ENCODE measurements at places on chromosomes 4 and X.

- DNase-seq = no peak
These were observed 48.8 kb downstream of the PTCHD1 start for GRCh38 chrX:23383411-23383810.

DNA sequence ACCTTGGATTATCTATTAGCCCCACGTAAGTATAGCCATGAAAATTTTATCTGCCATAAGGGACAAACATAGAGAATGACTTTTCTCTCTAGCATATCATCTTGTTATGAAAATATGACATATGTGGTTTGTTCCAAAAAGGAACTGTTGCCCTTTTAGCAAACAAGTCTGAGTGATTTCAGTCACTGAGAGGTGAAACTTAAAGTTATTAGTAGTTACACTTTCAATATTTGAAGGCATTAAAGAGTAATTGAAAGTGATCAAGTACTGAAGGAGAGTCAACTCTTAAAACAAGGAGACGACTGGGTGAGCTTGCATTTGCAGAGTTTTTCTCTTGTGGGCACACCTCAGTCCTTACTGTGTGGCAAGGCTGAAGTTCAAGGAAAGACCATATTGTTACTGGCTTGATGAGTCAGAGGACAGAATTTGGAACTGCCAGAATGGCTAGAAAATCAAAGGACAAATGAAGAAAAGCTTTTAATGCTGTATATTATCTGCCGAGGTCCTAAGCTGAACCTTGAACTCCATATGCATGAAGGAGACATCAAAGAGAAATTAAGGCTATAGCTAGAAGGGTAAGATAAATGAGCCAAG is 205.1 kb upstream of the EMCN start:
- no peak for DNase-seq

- no peak for DNase-seq
These were observed 54.4 kb downstream of the KDM6A start for GRCh38 chrX:44927398-44927797.

- no peak for DNase-seq
These were observed 10.0 kb downstream of the MAB21L2 start for GRCh38 chr4:150591904-150592303.

- no peak for DNase-seq
These were observed 38.8 kb downstream of the PALLD start for GRCh38 chr4:168535689-168536088.

GRCh38 chr4:109067508-109068235 is 234.8 kb downstream of the COL25A1 start:
- DNase-seq = no peak

GRCh38 chrX:1835056-1835455 is 220.2 kb downstream of the ASMT start:
- no peak for DNase-seq

DNA sequence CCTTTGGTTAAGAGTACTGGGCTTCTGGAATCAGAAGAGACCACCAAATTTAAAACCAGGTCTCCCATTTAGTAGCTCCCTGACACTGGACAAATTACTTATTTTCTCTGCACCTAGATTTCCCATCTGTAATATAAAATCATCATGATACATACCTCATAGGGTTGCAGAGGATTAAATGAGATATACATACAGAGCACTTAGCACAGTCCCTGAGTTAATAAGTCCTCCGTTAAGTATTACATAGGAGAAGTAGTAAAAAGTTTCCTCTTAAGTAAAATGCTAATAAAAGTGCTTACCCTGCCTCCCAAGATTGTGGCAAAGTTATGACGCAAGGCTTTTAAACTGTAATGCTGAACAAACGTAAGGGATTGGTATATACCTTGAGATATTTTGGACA is 539 bp upstream of the CHIC1 start:
- no peak for DNase-seq

GRCh38 chr4:110008540-110008939 is 95.9 kb downstream of the EGF start:
- no peak for DNase-seq

DNA sequence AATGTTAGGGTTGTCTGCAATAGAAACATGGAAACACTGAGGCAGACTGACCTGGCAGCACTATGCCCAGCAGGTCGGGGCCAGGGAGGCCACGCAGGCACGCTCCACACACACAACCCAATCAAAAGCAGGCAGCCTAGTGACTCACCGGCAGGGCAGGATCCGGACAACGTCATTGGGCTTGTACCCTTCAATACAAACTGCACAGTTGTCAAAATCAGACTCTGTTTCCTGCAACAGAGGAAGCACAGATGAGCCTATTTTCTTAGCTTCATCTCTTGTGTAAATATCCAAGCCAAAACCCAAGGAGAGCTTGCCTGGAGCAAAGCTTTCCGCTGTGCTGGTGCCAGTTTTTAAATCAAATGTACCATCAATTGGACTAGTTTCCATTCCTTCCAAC is 185.8 kb downstream of the RNF150 start:
- DNase-seq = no peak

DNA sequence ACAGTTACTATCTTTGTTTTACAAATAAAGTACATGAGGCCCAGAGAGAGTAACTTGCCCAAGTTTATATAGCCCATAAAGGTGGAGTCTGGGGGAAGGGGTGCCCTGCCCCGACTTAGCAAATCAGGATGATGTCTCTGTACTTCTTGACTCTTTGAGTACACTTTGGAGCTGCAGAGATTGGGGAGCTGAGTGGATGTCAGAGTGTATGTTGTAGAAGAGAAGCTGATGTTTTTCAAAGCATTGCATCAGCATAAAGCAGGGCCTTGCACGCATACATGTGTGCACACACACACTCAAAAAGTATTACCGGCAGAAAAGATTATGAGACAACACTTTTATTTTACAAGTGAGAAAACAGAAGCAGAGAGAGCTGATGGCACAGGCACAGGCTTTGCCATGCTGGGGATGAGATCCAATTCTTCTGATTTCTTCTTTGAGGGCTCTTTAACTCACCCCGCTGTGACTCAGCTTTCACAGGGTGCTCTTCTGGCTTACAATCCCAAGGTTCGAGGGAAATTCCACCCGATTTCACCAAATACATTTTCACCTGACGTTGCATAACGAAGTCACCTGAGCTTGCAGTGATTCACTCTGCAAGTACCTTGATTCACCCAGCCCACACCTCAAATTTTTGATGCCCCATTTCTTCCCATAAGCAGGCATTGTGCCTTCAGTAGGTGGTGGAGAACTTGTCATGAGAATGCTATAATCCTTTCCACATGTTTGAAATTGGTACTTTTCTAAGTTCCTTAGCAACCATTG is 292.8 kb upstream of the BOD1L1 start:
- no peak for DNase-seq

- no peak for DNase-seq
These were observed 226.6 kb downstream of the NSUN7 start for GRCh38 chr4:40976343-40976742.

- DNase-seq = peak; percentile 24
These were observed 7.0 kb upstream of the ATP6AP2 start for GRCh38 chrX:40573763-40574162.

GRCh38 chrX:155966876-155967275 is 30.6 kb upstream of the IL9R start:
- DNase-seq = peak; percentile 1

DNA sequence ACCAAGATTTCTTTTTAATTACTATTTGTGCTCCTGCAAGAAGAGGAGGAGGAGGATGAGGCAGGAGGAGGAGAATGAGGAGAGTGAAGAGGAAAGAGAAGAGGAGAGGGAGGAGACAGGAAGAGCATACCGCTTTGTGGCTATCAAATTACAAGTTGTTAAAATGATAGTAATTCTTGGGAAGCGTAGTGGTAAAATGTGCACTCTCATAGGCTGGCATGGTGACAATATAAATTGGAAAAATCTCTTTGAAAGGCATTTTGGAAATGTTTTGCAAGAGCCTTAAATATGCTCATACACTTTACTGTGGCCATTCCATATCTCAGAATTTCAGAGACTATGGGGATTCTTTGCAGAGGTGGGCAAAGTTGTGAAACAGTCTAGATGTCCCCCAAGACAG is 53.2 kb downstream of the MXRA5 start:
- no peak for DNase-seq

DNA sequence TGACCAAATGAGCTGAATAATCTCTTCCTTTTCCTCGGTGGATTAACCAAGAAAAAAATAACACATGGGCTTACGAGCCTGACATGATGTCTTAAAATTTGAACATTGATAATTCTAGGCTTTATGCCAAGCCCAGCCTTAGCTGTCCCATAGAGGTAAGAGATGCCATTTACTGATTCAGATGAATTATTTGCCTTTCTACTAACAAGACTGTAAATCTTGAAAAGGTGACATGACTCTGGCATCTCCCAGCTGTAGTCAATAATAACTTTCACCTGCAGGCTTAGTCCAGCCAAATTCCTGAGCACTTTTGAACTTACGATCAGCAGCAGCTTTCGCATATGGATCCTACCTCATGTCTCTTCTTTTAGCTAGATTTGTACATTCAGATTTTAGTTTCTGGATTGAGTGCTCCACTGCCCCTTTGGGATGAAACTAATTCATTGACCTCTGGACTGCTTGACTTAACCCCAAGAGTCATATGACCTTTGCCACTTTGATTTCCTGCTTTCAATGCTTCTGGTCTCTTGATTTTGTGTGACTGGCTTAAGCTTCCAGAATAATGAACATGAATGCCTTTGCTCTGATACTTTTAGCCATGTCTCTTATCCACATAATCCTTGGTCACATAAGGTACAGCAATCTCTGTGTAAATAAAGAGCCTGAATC is 876.4 kb upstream of the SLIT2 start:
- no peak for DNase-seq

DNA sequence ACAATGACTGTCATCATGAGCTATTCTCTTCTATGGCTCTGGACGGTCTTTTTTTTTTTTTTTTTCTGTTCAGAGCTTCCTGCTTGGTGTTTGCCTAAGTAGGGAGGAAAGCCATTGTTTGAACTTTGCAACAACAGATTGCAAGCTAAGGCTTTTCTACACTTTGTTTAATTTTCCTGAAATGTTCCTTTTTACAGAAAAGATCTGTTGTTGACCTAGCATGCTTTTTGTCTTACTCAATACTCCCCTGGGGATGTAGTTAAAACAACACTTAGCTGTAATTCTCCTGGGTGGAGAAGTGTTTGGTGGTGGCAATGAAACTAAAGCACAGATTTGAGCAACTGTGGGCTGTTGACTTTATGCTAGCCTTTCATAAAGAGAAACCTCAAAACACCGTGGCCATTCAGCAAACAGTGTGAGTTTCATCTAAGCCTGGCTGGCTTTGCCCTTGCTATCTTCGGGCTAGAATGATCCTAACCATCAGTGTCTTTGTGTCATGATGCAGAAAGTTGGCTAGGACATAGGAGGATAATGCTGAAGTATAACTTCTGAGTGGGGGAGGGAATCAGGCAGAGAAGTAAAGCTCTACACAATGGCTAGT is 110.5 kb downstream of the ANXA3 start:
- DNase-seq = no peak

- no peak for DNase-seq
These were observed 206.2 kb downstream of the TENM3 start for GRCh38 chr4:182449186-182449929.

GRCh38 chrX:129553619-129554288 is 13.7 kb downstream of the OCRL start:
- no peak for DNase-seq

- no peak for DNase-seq
These were observed 26.0 kb downstream of the ADH4 start for GRCh38 chr4:99117876-99118693.

DNA sequence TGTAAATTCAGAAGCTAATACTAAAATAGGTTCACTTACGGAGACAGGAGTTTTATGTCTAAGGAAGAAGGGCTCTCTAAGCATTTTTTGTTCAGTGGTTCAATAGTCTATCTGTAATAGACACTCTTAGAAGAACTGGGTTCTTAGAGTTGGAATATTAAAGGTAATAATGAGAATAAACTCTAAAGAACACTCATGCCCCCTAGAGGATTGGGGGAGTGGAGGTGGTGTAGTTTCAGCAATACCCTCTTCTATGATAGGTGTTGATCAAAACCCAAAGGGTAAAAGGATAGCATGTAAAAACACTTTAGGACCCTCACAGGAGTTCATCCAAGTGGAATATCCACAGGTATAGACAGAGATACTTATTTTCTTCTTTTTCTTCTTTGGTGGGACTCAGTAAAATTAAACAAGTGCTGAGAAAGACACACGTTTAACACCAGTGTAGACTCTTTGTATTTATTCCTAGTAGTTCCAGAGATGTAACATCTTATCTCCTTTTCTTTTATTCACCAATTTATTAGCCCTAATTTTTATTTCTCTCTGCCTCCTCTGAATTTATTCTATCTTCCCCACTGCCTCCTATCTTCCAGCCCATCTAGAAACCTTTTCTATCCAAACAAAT is 25.7 kb upstream of the MND1 start:
- peak; percentile 16 for DNase-seq

- no peak for DNase-seq
These were observed 235.5 kb upstream of the ACTRT1 start for GRCh38 chrX:128287693-128288092.

- DNase-seq = no peak
These were observed 88.6 kb upstream of the IL1RAPL1 start for GRCh38 chrX:28498658-28499057.

DNA sequence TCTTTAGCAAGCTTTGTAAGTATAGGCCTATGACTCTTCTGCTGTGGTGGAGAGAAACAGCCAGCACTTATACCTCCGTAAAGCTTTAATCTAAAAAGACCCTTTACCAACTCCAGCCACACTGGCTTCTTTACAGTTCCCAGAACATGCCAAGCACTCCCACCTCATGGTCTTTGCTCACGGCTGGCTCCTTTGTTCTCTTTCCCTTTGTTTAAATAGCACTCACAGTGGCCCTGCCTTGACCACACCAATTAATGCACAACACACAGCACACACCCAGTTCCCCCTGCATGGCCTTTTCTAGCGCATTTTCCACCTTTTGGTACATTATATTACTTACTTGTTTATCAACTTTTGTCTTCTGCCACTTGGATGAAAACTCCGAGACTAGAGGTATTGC is 18.9 kb downstream of the PPID start:
- DNase-seq = no peak

GRCh38 chr4:67019686-67020437 is 525.4 kb downstream of the CENPC start:
- DNase-seq = no peak

- no peak for DNase-seq
These were observed 1511.0 kb upstream of the ADGRL3 start for GRCh38 chr4:59689149-59689548.

DNA sequence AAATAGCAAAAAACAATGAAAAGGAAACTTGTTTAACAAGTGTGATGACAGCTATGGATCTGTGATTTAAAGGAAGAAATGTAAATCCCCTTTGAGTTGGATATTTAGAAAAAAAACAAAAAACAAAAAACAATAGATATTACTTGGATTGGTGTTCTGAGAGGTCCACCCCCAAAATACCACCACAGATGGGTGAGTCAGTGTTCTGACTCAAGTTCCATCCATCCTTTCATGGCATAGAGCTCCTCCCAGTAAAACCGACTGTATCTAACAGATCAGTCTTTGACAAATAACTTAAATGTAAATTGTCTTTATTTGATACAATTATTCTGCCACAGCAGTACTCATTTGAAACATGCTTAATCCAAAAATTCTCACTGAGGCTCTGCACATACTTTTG is 27.4 kb downstream of the TMPRSS11B start:
- no peak for DNase-seq

DNA sequence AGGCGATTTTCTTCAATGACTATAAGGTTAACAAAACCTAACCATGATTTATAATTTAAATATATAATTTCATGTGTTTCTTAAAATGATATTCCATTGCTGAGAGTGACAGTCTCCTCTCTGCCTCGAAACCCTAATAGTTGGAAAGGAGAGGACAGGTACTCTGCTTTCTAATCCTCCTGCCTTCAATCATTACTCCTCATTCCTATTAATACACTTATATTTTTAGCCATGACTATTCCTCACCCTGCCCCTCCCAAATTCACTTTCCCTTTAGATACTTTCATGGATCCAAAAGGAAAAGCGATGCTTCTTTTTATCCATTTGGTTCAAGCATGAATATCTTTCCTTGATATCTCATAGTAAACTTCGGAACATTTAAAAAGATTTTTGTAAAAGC is 418.2 kb downstream of the CCSER1 start:
- no peak for DNase-seq

All from activated CD4-positive, alpha-beta T cell treated with anti-CD3 and anti-CD28 coated beads, Interleukin-2, amount 50 U/mL, for 1 hour (primary cell).